ENCODE measurements at places on chromosomes 16 and 17. TPM values are rescaled to one million over a fixed set of nuclear protein-coding genes. Genes with fewer than 3 reads are reported as not detected.

GRCh38 chr17:61444831-61445230, 7.4 kb upstream of the TBX4 start:
- no peak for DNase-seq

DNA sequence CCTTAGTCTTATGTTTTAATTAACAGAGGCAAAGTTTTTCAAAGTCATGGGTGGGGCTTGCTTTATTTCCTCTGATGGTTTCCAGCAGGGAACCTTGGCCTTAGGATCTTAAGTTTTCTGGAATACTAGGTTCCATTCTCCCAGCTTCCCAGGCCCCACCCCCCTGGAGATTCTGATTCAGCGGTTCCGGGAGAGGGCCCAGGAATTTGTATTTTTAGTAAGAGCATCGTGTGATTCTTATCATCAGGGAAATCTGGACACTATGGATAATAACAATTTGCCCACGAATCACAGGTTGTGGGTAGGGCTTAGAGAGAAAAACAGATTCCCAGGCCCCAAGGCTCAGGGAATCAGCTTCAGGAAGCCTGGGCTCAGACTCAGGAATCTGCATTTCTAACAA, 263.6 kb downstream of the NTN1 start:
- DNase-seq = no peak

- DNase-seq = no peak
These were observed 34.8 kb upstream of the FBXO47 start for GRCh38 chr17:39001703-39002637.

- no peak for DNase-seq
These were observed 77.1 kb downstream of the ARSG start for GRCh38 chr17:68368387-68368786.

- DNase-seq = no peak
These were observed 2.1 kb downstream of the CHAD start for GRCh38 chr17:50466371-50467113.

DNA sequence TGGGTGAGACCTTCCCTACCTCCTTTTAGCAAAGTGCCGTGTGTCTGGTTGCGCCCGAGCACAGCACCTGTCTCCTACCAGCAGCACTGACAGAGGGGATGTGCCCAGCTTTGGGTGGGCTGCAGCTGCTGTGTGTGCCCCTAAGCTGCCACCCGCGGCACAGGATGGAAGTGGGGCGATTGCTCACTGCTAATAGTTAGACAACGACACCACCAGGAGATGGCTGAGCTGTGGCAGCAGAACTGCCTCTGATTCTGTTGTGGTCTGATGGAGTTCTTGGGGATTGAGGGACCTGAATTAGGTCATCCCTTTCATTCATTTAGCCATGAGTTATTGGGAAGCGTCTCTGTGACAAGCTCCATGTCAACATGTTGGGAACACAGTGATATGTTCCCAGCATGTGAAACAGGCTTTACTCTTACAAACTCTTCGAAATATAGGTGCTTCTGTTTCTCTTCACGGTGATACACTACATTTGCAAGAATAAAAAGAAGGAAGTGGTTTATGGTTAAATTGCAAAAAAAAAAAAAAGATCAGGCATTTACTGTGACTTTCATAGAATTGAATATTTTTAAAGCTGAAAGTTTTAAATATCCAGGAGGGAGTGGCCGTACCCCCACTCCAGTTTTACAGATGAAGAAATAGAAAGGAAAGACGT, 184.4 kb downstream of the MAF start:
- no peak for DNase-seq

DNA sequence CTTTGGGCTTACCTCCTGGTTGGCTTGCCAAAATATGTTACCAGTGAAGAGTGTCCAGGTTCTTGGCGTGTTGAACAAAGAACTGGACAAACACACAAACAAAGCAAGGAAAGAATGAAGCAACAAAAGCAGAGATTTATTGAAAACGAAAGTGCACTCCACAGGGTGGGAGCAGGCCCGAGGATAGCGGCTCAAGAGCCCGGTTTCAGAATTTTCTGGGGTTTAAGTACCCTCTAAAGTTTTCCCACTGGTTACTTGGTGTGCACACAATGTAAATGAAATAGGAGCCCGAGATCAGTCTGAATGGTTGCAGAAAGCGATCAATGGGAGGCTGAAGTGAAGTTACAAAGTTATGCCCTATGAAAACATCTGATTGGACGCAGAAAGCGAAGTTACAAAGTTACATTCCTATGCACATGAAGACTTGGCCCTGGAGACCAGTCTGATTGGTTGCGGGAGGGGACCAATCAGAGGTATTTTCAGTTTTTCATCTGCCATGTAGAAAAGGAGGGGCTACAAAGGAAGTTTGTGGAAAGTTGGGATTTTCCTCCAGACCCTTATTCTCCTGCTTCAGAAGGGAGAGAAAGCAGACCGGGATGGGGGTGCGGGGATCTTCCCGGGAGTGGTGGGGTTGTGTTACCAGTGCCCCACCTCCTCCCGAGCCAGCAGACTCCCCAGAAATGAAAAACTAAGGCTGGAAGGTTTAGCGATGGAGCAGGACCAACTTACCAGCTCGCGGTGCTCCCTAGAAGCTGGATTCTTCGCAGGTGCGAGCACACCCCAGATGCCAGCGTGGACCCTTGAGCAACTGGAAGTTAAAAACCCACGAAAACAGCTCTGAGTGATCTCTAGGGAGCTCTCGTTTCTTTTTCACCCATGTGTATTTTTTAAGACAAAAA, at the start of gene SLFN12:
SLFN12 (minus strand) TSS at position 325 of the 899 bp plus-strand sequence. CDS start 9,472 bp downstream, outside the sequence.
- DNase-seq = peak; percentile 53

The MYH2 gene
- not detected for total RNA-seq

GRCh38 chr16:57409065-57409464, 4.5 kb downstream of the CCL17 start:
- no peak for DNase-seq

The ATP2A3 gene
- 4.2 TPM for total RNA-seq

The LSM12 gene
- 93.5 TPM for total RNA-seq

The SLFN14 gene
- total RNA-seq = not detected

GRCh38 chr17:4903051-4903818, at the start of gene CHRNE:
Gene CHRNE, minus strand, starts transcription at chr17:4903098. Its CDS starts 35 bp downstream, at chr17:4903063.
- peak; percentile 90 for DNase-seq

GRCh38 chr17:72517413-72518158, 396.8 kb downstream of the SOX9 start:
- DNase-seq = peak; percentile 18

- no peak for DNase-seq
These were observed 50.6 kb downstream of the LMF1 start for GRCh38 chr16:920051-920681.

The TNK1 gene
- not detected for total RNA-seq

DNA sequence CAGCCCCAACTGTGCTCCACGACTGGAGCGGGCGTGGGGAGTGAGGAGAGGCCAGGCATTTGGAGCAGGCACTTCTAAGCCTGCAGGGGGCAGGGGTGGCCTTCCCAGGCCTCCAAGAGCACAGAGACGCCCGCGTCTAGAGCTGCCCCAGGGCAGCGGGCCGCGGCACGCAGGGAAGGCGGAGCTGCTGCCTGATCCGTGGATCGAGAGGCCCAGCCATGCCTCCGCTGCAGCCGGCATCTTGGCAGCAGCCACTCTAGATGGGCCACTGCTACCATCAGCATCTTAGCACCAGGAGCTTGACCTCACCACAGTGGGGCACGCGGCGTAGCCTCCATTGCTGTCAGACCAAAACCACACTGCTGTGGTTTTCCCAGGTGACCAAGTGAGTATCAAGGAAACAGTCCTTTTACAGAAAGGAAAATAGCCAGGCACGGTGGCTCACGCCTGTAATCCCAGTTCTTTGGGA, 20.4 kb upstream of the WDR45B start:
- peak; percentile 65 for DNase-seq

- peak; percentile 6 for DNase-seq
These were observed 16.2 kb downstream of the CHST4 start for GRCh38 chr16:71542377-71542776.

DNA sequence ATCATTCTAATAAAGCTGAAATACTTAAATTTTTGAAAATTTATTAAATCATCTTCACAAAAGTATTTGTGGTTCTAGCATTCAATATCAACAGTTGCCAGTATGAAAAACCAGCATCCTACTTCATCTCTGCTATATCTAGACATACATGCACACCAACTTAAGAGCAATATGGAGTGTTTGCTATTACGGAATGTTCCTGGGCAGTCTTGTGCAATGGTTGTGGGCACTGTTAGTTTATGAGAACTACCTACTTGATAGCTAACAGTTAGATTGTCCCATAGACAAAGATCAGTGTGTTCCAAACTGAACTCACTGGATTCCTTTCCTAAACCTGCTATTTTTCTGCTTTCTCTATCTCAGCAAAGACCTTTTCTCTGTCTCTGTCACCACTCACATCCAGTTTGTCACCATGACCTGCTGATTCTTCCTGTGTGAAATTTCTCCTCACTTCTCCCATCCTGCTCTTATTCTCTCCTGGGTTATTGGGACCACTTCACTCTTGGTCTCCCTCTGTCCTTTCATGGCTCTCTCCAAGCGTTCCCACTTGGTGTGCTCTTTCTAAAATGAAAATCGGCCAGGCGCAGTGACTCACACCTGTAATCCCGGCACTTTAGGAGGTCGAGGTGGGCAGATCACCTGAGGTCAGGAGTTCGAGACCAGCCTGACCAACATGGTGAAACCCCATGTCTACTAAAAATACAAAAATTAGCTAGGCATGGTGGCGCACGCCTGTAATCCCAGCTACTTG, 27.7 kb downstream of the CNTROB start:
- no peak for DNase-seq

DNA sequence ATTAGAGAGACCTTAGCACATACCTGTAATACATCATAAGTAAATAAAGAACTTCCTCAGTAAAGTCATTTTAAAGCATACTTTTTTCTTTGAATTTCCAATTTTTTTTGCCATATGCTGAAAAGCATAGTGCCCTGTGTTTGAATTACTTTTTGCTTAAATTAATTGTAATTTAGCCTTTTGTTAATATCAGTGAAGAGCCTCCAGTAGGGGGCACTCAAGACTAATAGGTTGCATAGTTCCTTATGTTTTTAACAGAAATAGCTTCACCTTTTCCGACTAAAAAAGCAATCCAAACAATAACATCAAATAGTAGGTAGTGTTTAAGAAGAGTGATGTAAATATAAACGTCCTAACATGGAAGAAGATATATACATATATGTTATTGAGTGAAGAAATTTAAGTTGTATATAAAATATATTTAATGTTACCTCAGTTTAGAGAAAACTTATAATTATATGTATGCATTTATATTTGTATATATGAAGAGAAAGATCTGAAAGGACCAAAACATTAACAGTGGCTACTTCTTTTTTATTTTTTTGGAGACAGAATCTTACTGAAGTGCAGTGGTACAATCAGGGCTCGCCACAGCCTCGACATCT, 18.6 kb downstream of the RAD51C start:
- DNase-seq = peak; percentile 72

GRCh38 chr17:78255953-78256706, 24.7 kb downstream of the TMEM235 start:
- no peak for DNase-seq

GRCh38 chr17:37177254-37177870, 198.4 kb upstream of the C17orf78 start:
- DNase-seq = no peak

GRCh38 chr16:73170612-73171038, 122.7 kb upstream of the ZFHX3 start:
- DNase-seq = no peak
